Fibroblast of skin of left quadriceps (primary cell): ENCODE measurements at places on chromosomes 16 and 17.

GRCh38 chr17:49358641-49359247 lies 3.3 kb downstream of the ZNF652 start:
- DNase-seq, result no peak

- DNase-seq, result no peak
Observed at GRCh38 chr16:29231244-29231643, 175.3 kb downstream of the NPIPB11 start.

DNA sequence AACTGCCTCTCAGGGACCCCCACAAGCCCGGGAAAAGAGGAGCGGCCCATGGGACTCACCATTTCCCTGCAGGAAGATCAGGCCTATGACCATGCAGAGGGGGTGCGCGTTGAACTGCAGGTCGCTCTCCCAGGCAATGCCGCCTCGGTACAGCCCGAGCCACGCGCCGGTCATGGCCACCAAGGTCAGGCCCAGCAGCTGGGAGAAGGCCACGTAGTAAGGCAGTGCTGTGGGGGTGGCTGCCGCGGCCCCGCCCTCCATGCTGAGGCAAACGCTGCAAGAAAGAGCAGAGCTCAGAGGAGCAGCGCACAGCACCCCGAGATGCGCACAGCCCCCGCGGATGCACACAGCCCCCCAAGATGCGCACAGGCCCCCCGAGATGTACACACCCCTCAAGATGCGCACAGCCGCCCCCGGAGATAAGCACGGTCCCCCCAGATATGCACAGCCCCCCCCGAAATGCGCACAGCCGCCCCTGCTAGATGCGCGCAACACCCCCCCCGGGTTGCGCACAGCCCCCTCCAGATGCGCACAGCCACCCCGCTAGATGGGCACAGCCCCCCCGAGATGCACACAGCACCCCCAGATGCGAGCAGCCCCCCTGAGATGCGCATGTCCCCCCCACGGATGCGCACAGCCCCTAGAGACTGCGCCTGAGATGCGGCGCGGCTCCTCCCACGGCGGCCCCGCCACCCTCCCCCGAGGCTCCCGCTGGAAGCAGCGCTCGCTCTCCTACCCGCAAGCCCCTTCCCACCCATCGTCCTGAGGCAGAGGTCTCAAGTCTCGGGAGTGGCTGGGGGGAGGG lies 8.6 kb downstream of the CYB561 start:
- DNase-seq, result no peak

DNA sequence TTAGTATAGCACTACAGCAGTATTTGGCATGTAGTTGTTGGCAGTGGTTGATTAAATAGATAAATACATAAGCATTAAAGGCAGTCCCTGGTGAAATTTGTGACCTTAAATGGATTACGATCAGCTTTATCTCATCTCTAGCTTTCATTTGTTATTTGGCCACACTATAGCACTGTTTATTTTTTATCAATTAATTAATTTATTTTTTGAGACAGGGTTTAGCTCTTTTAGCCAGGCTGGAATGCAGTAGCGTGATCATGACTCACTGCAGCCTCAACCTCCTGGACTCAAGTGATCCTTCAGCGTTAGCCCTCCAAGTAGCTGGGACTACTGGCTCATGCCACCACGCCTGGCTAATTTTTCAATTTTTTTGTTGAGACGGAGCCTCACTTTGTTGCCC lies 18.7 kb upstream of the ARHGAP17 start:
- DNase-seq, result no peak

- no peak for DNase-seq
Observed at GRCh38 chr16:54128629-54129234, 157.9 kb downstream of the IRX3 start.

DNA sequence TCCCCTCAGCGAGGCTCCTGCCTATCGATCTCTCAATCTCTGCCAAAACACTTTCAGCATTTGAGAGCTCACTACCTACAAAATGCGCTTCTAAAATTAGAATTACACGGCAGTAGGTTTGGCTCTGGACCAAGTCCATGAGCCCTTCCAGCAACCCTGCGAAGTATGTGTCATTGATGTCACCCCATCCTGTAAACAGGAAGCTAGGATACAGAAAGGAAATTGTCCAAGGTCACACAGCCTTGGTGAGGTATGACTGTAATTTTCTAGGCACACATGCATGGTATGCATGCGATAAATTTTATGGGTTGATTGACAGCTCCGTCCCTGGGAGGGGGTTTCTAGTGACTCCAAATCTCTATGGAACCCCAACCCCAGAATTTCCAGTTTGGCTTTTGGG lies 330.3 kb upstream of the CDH5 start:
- DNase-seq, result no peak

GRCh38 chr16:86991679-86992078 lies 325.5 kb downstream of the C16orf95 start:
- DNase-seq, result no peak

GRCh38 chr16:48384520-48385252 lies 527 bp downstream of the SIAH1 start:
- no peak for DNase-seq

- DNase-seq, result no peak
Observed at GRCh38 chr17:46874906-46875305, 23.5 kb downstream of the WNT9B start.

GRCh38 chr16:10668322-10669045 lies 26.2 kb downstream of the TEKT5 start:
- DNase-seq, result no peak

DNA sequence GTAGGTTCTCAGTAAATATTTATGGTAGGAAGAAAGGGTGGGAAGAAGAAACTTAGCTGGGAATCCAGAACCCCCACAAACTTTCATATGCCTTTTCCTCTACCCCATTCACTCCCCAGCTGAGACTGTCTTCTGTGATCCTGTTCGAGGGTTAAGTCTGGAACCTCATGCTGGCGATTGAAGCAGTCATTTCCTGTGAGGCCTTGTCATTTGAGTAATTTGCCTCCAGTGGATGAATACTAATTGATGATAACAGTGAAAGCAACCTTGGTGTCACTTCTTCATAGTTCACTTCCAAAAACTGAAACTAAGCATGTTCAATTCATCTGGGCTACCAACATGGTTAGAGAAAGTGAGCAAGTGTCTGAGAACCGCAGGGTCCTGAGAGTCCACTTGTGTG lies 401.2 kb downstream of the CDH13 start:
- no peak for DNase-seq

- DNase-seq, result no peak
Observed at GRCh38 chr16:63789603-63790002, 1332.3 kb downstream of the CDH11 start.
